ENCODE measurements at places on chromosomes 5 and 9.

DNA sequence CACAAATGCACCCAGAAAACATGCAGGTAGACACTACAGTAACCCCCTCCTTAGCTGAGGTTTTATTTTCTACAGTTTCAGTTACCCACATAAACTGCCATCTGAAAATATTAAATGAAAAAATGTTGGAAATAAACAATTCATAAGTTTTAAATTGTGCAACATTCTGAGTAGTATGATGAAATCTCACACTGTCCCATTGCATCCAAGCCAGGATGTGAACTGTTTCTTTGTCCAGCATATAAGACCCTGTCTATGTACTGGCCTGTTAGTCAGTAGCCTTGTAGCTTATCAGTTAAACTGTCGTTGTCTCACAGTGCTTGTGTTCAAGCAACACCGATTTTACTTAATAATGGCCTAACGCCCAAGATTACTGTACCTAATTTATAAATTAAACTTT lies 630.5 kb downstream of the ANXA1 start:
- DNase-seq = no peak

GRCh38 chr5:158244882-158245281 lies 385.9 kb upstream of the CLINT1 start:
- DNase-seq = no peak

DNA sequence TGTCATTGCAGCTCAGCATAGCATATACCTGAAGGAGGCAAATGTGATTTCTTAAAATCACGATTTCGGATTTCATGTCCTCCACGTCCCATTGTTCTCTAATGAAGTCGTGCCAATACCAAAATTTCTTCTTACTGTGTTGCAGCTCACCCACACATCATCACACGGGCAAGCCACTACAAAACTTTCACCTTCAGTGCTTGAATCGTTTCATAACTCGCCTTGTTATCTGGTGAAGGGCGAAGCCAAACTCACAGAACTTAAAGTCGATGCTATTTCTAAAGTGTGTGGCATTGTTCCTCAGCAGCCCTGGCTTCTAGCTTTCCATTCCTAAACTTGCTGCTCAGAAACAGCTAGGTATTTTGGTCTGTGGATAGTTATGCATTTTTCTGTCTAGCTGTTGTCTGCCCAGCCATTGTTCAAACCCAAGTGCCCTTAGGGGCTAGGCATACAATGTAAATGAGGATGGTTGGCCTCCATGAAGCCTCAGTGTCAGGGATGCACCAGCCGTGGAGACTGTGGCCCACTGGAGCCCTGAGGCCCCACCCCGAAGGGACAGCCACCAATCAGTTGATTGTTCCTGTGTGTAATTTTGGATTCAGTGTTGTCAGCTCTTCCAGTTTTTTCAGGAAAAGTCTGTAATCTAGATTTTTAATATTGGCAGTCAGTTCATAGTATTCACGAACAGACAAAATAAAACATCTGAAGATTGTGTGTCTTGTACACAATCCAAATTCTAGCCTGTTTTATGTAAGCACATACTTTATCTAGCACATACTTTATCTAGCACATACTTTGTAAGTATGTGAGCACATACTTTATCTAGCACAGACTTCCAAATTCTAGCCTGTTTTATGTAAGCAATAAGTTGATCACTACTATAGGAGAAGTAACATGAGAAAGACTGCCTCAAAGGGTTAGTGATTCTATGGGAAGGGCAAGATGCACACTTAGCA lies 112.8 kb downstream of the DAPK1 start:
- DNase-seq = no peak

DNA sequence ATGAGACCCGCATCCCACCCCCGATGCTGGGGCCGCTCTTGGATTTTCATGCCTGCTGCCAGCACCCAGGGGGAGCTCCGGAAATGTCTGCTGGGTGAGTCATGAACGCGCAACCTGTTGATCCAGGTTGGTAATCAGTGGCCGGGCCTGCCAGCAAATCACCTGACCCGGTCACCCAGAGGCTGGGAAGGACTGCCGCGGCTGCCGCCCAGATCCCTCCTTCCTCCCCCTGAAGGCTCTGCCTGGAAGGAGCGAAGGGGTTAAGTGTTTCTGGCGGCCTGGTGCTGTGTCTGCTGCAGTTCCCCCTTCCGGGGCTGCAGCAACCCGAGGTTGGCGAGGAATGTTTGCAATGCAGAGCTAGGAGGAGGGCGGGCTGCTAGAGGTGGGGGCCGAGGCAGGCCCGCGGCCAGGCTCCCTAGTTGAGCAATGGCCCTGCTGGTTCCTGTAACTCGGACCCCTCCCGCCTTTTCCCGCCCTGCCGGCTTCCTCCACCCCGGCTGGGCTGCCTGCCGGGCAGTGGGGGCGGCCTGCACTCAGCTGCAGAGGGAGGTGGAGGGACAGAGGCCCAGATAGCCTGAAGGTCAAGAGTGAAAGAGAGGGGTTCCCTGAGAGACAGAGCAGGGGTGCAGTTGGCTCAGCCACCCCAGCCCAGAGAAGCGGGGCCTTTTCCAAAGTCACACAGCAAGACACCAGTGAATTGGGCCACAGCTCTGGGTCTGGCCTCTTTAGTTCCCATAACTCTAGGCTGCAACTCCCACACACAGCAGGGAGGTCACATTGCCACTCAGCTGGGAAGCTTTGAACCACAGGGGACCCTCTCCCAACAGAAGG lies 156.3 kb upstream of the IER5L start:
- DNase-seq = no peak

DNA sequence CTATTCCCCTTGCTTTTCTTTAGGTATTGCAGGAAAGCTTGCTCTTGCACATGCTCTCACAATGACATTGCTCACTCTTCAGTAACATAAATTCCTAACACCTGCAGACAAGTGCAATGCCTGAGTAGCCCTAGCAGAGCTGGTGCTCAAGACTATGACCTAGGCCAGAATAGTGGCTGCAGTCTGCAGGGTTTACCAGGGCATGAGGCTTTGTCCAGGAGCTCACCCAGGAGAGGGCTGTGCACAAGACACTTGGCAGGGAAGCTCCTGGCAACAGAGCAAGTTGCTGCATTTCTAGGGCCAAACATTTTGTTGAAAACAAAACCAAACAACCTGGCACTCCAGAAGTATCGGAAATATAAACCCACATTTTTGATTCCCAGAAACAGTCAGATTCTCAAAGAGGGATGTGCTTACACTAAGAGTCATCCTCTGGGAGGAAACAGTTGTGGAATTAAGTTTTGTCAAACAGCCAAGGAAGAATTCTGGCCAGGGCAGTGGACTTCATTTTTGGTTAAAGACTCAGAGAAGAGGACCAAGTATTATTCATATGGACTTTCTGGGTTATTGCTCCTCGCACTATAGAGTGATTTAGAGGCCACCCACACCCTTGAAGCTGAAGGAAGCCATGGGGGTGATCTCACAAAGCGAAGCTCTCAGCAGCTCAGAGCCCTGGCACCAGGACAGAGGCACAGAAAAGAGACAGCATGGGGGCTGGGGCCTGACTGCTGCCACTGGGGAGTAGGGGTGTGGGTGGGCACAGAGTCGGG lies 44.9 kb downstream of the MACROH2A1 start:
- no peak for DNase-seq

GRCh38 chr9:127293767-127294166 lies 29.2 kb downstream of the GARNL3 start:
- DNase-seq = no peak
